Activated CD8-positive, alpha-beta memory T cell treated with anti-CD3 and anti-CD28 coated beads, Interleukin-2, amount 50 U/mL, for 4 hours (primary cell): ENCODE measurements at places on chromosomes 6 and 20.

- no peak for DNase-seq
Observed at GRCh38 chr6:136971609-136972008, 49.5 kb downstream of the SLC35D3 start.

DNA sequence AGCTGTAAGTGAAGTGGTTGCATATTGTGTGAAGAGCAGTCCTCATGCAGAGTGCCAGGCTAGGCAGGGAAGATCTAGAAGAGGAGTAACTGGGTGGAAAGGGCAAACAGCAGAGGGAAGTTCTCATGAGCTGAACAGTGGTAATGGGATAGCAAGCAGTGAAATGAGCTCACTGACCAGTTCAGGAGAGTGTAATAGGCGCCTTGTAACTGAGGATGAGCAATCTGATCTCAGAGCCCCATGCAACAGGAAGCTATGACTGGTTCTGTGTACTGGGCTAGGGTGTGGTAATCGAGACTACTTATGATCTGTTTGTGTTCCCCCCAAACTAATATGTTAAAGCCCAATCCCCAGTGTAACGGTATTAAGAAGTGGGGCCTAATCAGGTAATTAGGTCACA lies 98.6 kb downstream of the RFX6 start:
- no peak for DNase-seq

DNA sequence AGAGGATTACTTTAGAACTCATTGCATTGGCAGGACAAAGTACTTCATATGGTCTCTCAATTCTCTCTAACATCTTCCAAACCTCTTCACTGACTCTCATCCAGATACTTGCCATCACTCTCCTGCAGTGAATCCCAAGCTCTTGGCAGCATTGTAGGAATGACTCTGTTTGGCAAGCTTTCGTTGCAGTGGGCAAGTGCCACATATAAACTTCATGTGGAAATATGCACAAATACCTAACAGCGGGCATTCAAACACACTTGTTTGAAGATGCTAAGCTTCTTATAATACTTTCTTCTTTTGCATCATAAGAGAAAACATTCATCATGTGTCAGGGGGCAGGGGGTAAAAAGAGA lies 86.2 kb upstream of the F13A1 start:
- DNase-seq: no peak

DNA sequence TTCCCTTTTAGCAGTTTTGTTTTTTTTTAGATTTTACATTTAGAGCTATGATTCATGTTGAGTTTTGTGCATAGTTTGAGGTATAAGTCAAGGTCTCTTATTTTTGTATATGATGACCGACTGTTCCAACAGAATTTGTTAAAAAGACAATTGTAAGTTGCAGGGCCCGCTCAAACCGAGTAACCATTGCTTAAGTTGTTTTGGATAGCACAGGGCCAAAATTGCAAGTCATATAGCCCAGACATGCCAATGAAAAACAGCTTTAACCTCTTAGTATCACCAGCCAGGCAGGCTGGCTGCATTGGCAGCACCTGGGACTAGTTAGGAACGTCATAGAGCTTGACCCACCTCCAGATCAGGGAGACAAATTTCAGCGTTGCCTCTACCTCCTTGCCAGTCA lies 47.3 kb downstream of the PFDN4 start:
- DNase-seq: no peak

- peak; percentile 23 for DNase-seq
Observed at GRCh38 chr6:137165375-137166246, 7.8 kb downstream of the IL22RA2 start.
